ENCODE measurements at places on chromosomes 11 and 22. TPM values are rescaled to one million over a fixed set of nuclear protein-coding genes. Genes with fewer than 3 reads are reported as not detected.

RAB38 gene
- 0.31 TPM for total RNA-seq

MRGPRE gene
- 0.38 TPM for total RNA-seq

CACNA1I gene
- total RNA-seq: not detected

OR52A1 gene
- not detected for total RNA-seq

HMOX1 gene
- 68.0 TPM for total RNA-seq

OR51E2 gene
- not detected for total RNA-seq

ZNF214 gene
- total RNA-seq: 0.85 TPM

TH gene
- total RNA-seq: not detected

STARD10 gene
- 94.5 TPM for total RNA-seq

MRPL21 gene
- total RNA-seq: 94.0 TPM

RIC3 gene
- total RNA-seq: 11.2 TPM

GRAMD1B gene
- 23.4 TPM for total RNA-seq

TSGA10IP gene
- total RNA-seq: not detected

PYGM gene
- total RNA-seq: 76.8 TPM

DEFB131B gene
- not detected for total RNA-seq

OR10D3 gene
- total RNA-seq: not detected

CDCA5 gene
- total RNA-seq: 0.80 TPM

PRG2 gene
- total RNA-seq: not detected

KCNQ1OT1 gene
- 0.53 TPM for total RNA-seq

CCDC188 gene
- 0.82 TPM for total RNA-seq

FBLN1 gene
- 126 TPM for total RNA-seq

MS4A6E gene
- total RNA-seq: not detected

EP300 gene
- total RNA-seq: 26.4 TPM

PNPLA5 gene
- total RNA-seq: not detected

Data from heart right ventricle (tissue), 16 donors.